ENCODE measurements at places on chromosomes 3 and 15.

DNA sequence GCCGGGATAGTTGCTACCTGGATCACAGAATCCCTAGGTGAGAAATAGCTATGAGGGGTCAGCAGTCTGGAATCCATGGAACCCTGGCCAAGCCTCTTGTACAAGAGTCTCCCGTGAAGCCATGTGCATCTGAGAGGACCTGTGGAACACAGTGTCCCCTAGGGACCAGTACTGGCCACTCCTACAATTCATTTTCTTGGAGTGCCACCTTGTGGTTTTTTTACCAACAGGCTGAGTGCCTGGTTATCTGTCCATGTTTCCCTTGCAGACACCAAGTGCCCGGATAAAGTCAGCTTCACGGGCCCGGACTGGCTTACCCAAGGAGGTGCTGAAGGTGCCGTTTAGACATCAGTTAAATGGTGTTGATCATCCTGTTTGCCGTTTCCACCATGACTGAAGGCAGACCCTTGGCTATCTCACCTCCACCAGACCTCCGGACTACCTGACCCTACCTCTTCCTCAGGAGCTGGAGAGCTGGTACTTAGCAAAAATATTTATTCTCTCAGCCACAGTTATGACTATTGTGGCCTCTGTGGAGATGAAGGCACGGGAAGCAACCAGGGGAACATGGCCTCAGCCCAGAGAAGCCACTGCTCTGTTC is 93.9 kb downstream of the RBPMS2 start:
- no peak for DNase-seq

DNA sequence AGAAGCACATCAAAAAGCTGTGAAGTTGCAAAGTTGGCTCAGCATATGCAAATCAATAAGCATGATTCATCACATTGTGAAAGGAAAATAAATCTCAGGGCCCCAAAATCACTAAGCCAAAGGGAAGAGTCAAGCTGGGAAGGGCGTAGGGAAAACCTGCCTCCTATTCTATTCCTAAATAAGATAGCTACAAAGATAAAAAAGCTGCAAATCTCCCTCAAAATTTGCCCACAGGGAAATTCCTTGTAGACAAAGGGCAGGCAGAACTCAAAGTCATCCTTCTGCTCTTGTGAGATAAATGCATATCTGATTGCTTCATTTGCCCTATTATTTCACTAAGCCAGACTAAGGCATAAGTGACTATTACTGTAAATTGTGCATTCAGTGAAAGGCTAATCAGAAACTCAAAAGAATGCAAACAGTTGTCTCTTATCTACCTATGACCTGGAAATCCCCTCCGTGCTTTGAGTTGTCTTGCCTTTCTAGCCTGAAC is 30.5 kb upstream of the CCNL1 start:
- DNase-seq: no peak

DNA sequence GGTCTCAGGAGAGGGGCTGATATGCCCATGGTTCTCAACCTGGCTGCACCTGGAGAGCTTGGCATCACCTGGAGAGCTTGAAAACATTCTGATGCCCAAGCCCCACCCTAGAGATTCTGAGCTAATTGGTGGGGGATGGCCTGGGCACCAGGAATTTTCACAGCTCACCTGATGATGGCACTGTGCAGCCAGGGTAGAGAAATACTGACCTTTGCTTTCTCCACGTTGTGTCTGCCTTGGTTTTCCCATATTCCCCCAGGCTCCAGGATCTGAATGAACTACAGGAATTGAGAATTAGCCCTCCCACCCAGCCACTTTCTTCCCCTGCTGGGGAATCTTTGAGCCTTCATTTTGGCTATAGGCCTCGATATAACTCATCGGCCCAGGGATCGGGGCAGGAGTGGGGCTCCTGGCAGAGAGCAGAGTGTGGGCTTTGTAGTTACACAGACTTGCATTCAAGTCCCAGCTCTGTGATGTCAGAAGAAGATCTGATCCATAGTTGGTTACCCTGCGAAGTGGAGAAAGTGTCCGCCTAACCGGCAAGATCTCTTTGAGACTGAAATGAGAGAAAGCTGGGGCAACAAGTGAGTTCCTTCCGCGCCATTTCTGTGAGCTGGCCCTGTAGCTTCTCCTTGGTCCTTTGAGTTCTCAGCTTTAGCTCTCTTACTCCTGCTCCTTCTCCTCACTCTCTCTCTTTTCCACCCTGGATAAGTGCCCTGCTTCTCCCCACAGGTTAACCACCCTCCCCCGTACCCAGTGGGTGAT is 33.1 kb upstream of the UBE2Q2 start:
- no peak for DNase-seq

- DNase-seq: no peak
Observed at GRCh38 chr15:79105141-79105540, 14.6 kb upstream of the RASGRF1 start.

DNA sequence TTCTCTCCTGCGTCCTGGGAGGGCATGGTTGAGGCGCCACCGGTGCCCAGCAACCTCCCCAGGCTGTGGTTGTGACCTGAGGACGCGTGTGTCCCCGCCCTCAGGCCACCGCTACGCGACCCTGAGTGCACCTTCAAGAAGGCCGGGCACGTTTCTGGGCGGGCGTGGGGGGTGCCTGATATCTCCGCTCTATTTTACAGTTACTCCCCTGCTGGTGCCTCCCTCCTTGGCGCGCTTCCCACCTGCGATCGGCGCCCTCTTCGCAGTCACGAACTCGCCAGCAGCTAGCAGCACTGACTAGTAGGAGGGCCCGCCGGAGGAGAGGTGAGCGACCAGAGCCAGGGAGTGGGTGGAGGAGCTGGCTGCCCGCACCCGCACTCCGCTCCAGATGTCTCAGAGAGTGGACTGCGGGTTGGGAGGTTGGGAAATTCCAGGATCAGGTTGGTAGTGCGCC is 43.2 kb upstream of the POLG start:
- DNase-seq: no peak

DNA sequence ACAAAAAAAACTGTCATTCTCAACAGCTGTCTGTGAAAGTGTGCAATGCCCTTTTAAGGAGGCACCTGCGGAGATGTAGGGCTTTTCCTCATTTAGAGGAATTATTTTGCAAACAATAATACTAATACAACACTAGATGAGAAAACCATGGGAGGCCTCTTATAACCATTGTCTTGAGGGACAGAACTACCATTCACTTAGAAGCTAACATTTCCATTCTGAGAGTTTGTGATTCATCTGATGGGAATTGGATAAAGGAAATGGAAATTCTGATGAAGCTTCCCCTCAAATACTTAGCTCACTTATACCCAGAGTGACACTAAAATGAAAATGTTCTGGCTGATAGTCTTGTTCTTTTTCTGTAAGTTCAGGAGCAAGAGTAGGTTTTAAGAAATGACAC is 147.7 kb downstream of the CADPS start:
- DNase-seq: peak; percentile 21

DNA sequence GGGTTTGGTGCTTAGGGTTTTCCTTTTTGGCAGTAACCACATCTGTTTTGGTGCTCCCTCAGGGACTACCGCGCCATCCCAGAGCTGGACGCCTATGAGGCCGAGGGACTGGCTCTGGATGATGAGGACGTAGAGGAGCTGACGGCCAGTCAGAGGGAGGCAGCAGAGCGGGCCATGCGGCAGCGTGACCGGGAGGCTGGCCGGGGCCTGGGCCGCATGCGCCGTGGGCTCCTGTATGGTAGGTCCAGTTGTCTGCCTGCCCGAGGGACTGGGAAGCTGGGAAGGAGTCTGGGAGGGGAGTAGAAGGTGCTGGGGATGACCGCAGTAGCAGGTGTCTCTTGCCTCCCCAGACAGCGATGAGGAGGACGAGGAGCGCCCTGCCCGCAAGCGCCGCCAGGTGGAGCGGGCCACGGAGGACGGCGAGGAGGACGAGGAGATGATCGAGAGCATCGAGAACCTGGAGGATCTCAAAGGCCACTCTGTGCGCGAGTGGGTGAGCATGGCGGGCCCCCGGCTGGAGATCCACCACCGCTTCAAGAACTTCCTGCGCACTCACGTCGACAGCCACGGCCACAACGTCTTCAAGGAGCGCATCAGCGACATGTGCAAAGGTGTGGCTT is 6.4 kb downstream of the MCM2 start:
- DNase-seq: no peak

GRCh38 chr15:96218623-96219455 is 111.7 kb upstream of the NR2F2 start:
- no peak for DNase-seq

DNA sequence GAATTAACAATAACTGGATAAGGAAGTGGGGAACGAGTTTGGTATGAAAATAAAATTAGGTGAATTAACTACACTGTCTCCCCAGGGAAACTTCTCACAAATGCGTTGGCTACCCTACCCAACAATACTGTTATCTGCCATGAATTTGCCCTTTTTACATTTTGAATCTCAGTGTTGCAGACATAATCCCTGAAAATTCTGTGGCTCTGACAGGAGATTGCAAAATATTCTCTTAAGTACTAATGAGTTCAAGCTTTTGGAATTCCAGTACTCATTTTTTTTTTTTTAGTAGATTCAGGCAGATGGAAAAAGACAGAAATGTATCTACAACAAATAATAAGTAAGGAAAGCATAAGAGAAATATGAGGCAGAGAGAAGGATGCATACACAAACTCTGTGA is 332.6 kb downstream of the LSAMP start:
- peak; percentile 35 for DNase-seq

GRCh38 chr3:34504775-34505174 is 706.3 kb downstream of the PDCD6IP start:
- DNase-seq: no peak

- DNase-seq: no peak
Observed at GRCh38 chr15:78077053-78077870, at the start of gene TBC1D2B. Gene TBC1D2B, minus strand, starts transcription at chr15:78077711. Its CDS starts 59 bp downstream, at chr15:78077652.

DNA sequence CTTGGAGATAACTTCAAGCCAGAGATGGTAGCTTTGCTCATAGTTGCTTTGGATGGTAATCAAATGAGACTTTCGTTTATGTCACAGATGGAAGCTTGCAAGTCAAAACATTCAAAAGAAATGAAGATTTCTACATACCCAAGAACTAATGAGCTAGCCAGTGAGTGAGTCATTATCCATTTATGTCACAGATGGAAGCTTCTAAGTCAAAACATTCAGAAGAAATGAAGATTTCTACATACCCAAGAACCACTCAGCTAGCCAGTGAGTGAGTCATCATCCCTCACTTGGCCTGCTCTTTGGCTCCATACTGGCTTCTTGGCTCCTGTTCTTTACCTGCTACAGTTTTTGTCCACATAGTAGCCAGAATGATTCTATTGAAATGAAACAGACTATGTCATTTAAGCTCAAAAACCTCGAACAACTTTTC is 559.8 kb upstream of the CBLB start:
- peak; percentile 97 for DNase-seq

DNA sequence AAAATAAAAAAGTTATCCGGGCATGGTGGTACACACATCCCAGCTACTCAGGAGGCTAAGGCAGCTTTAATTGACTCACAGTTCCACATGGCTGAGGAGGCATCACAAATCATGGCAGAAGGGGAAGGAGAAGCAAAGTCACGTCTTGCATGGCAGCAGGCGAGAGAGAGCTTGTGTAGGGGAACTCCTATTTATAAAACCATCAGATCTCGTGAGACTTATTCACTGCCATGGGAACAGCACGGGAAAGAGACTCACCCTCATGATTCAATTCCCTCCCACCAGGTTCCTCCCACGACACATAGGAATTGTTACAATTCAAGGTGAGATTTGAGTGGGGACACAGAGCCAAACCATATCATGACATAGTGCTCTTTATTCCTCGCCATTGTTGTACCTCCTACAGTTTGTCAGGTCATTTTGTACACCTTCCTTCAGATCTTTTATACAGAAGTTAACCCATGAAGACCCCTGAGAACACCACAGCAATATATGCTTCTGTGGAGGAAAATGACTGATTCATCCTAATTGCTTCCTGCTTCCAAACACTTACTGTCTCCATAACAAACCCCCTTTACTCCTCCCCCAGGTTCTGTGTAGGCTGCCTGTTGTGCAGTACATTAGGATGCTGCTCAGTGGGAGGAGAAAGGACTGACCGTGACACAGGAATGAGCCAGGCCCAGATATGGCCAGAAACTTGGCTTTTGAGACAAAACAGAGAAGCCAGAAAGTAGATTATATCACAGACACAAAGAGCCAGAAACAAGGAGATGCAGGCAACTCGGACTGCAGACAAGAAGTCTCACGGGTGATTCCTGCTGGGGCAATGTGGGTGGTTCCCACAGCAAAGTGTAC is 67.9 kb upstream of the HEG1 start:
- DNase-seq: no peak

- no peak for DNase-seq
Observed at GRCh38 chr3:198076722-198077308, 116.8 kb downstream of the LMLN start.

- DNase-seq: no peak
Observed at GRCh38 chr15:75107516-75107907, 84.1 kb downstream of the PPCDC start.

GRCh38 chr3:113405180-113405579 is 36.1 kb downstream of the CFAP44 start:
- peak; percentile 29 for DNase-seq

DNA sequence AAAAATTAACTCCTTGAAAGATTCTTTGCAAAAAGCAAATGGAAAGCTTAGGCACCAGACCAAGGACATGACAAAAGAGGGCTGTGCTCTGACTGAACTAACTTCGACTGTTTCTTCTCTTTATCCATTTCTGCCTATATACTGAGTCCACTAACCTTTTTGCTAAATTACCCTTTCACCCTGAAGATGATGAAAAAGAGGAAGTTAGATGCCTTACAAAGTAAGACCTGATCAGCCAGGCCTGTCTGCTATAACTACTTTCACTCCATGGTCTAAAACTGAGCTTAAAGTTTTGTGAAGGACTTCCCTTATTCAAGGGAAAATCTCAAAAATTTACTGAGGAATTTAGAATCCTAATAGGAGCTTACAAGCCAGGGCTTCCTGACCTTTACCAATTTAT is 6.2 kb upstream of the IGSF10 start:
- DNase-seq: no peak

DNA sequence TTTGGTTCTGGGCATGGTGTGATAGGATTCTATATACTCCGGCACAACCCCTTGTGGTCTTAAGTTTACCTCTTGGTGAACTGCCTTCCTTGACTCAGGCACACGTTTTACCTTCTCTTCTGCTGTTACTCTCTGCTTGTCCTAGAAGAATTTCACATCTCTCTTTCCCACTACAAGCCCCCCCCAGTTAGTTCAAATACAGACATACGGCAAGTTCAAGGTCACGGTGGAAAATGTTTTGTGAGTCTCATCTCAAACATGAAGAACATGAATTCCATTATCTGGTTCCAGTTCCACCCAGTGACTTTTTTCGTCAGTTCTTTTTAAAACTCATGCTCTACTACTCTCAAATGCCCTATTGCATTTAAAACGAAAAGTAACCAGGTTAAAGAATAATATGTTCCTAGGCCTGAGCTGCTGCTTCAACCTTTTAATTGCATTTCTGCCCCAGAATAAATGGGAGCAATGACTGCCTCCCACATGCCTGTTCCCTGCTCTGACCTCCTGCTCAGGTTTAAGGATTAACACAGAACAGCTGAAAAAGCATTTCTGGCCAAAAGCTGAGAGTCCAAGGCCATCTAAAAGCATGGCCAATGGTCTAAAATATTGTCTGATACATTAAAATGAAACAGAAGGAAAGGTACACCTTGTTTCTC is 132.8 kb downstream of the OSBPL10 start:
- DNase-seq: no peak

DNA sequence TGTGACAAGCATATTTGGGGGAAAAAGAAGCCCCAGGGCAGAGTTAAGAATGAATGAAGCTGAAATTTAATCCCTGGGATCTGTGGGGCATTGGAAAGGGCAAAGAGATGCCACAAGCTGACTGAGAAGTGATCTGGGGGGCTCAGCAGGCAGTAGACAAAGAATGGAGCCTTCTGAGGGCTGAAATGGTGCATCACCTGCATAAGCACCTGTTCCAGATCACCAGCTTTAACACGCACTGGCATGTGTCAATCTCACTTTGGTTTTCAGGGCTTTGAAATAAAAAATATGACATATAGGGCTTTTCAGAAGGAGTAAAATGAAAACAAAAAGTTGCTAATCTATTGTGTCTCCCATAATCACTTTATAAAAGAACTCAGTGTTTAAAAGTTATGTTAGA is 210.8 kb upstream of the ARHGEF26 start:
- DNase-seq: no peak
